Stomach (tissue), 19 donors: ENCODE measurements at places on chromosomes 1 and 21. TPM values are rescaled to one million over a fixed set of nuclear protein-coding genes. Genes with fewer than 3 reads are reported as not detected.

The CYP4A22 gene
- total RNA-seq = not detected

The ATP1A1 gene
- 133 TPM for total RNA-seq

GRCh38 chr1:201739080-201739479 lies 89.9 kb upstream of the IPO9 start:
- DNase-seq = peak; percentile 24
- peak overlapping the region; percentile 76 for H3K27ac ChIP-seq
- H3K27me3 ChIP-seq = no peaks in the 10 kb centered on the region
- peak overlapping the region; percentile 71 for H3K4me3 ChIP-seq

- no peaks in the 10 kb centered on the region for H3K27me3 ChIP-seq
- no peak for DNase-seq
- H3K36me3 ChIP-seq = no peaks in the 10 kb centered on the region
- no peak overlapping the region for H3K27ac ChIP-seq
- H3K4me3 ChIP-seq = no peak overlapping the region
Measured at GRCh38 chr1:66043186-66043585, 250.5 kb downstream of the PDE4B start.

GRCh38 chr1:243731301-243731891 lies 118.6 kb downstream of the AKT3 start:
- no peaks in the 10 kb centered on the region for H3K36me3 ChIP-seq
- H3K4me3 ChIP-seq = no peak overlapping the region
- no peaks in the 10 kb centered on the region for H3K27me3 ChIP-seq
- no peak overlapping the region for H3K27ac ChIP-seq

The LCE6A gene
- not detected for total RNA-seq

The OPRD1 gene
- not detected for total RNA-seq

- peaks cover 5% of the 10 kb centered on the region for H3K4me1 ChIP-seq
- H3K4me3 ChIP-seq = no peak overlapping the region
- H3K36me3 ChIP-seq = no peaks in the 10 kb centered on the region
- no peaks in the 10 kb centered on the region for H3K27me3 ChIP-seq
Measured at GRCh38 chr1:44831516-44831915, 11.5 kb downstream of the PTCH2 start.

GRCh38 chr1:37946703-37947360 lies at the start of gene INPP5B:
INPP5B (minus strand) TSS chr1:37947053; CDS start chr1:37946308, 745 bp downstream.
- no peaks in the 10 kb centered on the region for H3K27me3 ChIP-seq
- DNase-seq = peak; percentile 96
- H3K4me3 ChIP-seq = peak within 1 kb of the TSS; percentile 89
- H3K27ac ChIP-seq = peak within 1 kb of the TSS; percentile 95
- peaks cover 23% of the 10 kb centered on the region for H3K4me1 ChIP-seq

The AIRE gene
- total RNA-seq = not detected

GRCh38 chr1:92838519-92838918 lies 6.7 kb downstream of the RPL5 start:
- peaks cover 100% of the 10 kb centered on the region for H3K36me3 ChIP-seq
- peaks cover 71% of the 10 kb centered on the region for H3K4me1 ChIP-seq
- DNase-seq = no peak
- no peak overlapping the region for H3K4me3 ChIP-seq
- no peak overlapping the region for H3K27ac ChIP-seq

The CAMK1G gene
- total RNA-seq = not detected

DNA sequence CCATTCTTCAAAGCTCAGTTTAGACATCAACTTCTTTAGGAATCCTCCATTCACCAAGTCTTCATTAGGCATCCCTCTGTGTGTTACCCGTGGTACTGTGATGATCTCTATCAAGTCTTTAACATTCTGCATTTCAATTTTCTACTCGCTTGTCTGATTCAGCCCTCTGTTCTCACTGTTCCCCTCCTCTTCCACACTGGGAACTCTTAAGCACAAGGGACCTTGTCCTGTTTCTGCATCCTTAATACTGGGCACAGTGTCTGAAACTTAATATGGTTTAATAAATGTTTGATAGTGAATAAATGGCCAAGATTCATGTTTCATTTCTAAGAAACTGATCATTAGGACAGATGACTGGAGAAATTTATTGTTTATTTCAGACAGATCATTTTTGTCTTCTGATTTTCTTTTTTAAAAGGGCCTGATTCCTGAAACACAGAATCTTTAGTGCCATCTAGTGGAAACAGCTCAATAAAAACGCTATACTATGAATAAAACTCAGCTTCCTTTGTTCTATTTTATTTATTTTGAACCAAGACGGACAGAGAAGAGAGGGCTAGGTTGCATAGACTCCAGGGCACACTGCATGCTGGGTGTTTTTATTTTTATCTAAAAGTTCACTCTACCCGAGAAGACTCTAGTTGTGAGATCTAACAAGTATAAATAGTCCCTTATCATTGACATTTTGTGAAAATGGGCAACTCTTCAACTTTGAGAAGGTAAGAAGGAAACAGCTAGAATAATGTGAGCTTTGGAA lies 7.0 kb upstream of the TRIM45 start:
- no peaks in the 10 kb centered on the region for H3K4me1 ChIP-seq
- no peak for DNase-seq
- H3K27me3 ChIP-seq = no peaks in the 10 kb centered on the region
- no peak overlapping the region for H3K4me3 ChIP-seq

- no peaks in the 10 kb centered on the region for H3K36me3 ChIP-seq
- no peak overlapping the region for H3K27ac ChIP-seq
- H3K4me3 ChIP-seq = no peak overlapping the region
- H3K27me3 ChIP-seq = no peaks in the 10 kb centered on the region
Measured at GRCh38 chr1:212686591-212686990, 13.0 kb downstream of the BATF3 start.

- no peaks in the 10 kb centered on the region for H3K27me3 ChIP-seq
- H3K27ac ChIP-seq = peak overlapping the region; percentile 64
- DNase-seq = peak; percentile 29
- peaks cover 19% of the 10 kb centered on the region for H3K4me1 ChIP-seq
Measured at GRCh38 chr1:89125240-89125912, 538 bp downstream of the GBP2 start.

DNA sequence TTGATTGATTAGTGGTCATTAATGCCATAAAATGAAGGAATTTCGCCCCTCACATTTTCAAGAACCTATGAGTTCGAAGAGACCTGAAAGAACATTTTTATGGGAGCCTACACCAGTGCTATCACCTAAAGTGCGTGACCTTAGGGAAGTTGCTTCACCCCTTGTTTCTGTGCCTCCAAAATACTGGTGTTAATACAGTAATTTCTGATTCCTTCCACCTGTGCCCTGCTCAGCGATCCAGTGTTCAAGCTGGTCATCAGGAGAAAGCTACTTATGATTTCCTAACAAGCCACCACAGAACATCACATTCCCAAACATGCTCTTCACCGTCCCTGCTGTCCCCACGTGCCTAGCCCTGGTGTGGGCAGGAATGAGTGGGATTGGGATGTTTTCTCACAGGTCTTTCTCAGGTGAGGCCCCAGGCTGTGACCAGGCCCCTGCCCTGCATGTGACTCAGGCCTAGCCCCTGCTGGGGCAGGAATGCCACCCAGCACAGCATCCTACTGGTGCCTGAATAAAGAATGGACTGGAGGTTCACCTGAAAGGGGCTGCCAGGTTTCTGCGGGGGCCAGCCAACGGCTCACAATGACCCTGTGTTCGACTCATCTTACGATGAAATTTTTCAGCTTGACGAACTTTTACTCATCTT lies 60.3 kb downstream of the CD247 start:
- H3K4me1 ChIP-seq = peaks cover 15% of the 10 kb centered on the region
- H3K27ac ChIP-seq = no peak overlapping the region
- no peaks in the 10 kb centered on the region for H3K27me3 ChIP-seq
- H3K4me3 ChIP-seq = no peak overlapping the region
- no peak for DNase-seq

The GSTM1 gene
- 69.4 TPM for total RNA-seq

GRCh38 chr1:86871001-86871400 lies 42.9 kb downstream of the SELENOF start:
- no peak for DNase-seq
- H3K27ac ChIP-seq = no peak overlapping the region
- H3K27me3 ChIP-seq = no peaks in the 10 kb centered on the region

The PLEKHA6 gene
- total RNA-seq = 97.9 TPM

DNA sequence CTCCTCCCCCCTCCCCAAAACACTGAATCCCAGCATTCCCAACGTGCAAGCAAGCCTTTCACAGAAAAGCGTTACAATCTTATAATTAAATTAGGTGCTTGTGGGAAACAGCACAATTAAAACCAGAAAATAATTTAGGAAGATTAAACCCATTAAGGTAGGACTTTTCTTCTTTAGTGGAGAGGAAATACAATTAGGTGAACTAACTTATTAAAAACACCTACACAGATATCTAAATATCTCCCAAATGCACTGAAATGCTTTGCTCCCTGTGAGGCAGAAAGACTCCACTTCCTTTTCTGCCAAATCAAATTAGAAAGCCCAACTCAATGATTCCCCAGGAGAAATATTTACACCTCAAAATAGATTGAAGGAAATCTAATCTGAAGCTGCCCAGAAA lies 60.9 kb upstream of the ETS2 start:
- H3K27ac ChIP-seq = no peak overlapping the region
- DNase-seq = no peak
- no peaks in the 10 kb centered on the region for H3K36me3 ChIP-seq
- H3K4me1 ChIP-seq = no peaks in the 10 kb centered on the region

- DNase-seq = no peak
- H3K4me1 ChIP-seq = no peaks in the 10 kb centered on the region
- no peak overlapping the region for H3K4me3 ChIP-seq
- no peaks in the 10 kb centered on the region for H3K27me3 ChIP-seq
- H3K27ac ChIP-seq = no peak overlapping the region
Measured at GRCh38 chr1:170307426-170307825, 161.7 kb downstream of the NTMT2 start.

The PLA2G2A gene
- 18.5 TPM for total RNA-seq

The ASPM gene
- 4.6 TPM for total RNA-seq

DNA sequence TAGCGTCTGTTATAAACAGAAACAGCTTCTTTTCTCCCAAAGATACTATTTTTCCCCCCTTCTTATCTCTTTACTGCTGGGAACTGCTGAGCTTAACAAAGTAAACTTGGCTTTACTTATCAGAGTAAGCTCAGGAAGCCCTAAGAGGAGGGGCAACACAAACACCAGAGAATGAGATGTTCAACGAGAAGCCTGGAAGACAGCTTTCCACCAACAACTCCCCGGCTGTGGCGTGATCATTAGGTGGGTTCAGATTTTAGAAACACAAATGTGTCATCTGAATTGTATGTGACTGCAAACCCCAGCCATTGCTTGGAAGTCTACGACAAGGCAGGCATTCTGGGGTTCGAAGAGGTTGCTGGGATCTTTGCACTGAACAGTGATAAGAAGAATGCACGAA lies 181.2 kb upstream of the ESRRG start:
- H3K27ac ChIP-seq = no peak overlapping the region
- H3K4me3 ChIP-seq = no peak overlapping the region
- H3K4me1 ChIP-seq = peaks cover 29% of the 10 kb centered on the region
- H3K27me3 ChIP-seq = no peaks in the 10 kb centered on the region
- H3K36me3 ChIP-seq = no peaks in the 10 kb centered on the region

GRCh38 chr1:7640350-7640749 lies 130.7 kb upstream of the VAMP3 start:
- H3K4me3 ChIP-seq = no peak overlapping the region
- no peaks in the 10 kb centered on the region for H3K27me3 ChIP-seq
- H3K27ac ChIP-seq = no peak overlapping the region
- no peaks in the 10 kb centered on the region for H3K36me3 ChIP-seq
- no peak for DNase-seq
- peaks cover 4% of the 10 kb centered on the region for H3K4me1 ChIP-seq

DNA sequence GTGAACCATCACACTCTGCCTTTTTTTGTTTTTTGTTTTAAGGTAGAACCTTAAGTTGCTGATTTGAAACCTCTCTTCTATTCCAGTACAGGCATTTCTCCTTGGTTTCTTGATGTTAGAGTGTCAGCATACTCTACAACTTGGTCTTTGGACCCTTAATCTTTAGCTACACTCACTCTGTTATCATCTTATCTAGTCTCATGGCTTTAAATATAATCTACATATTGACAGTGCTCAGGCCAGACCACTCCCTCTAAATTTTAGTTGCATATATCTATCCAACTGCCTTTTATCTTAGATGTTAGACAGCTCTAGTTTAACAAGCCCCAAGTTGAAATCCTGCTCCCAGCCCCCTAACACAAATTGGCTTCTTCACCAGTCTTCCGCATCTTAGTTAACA lies 22.1 kb downstream of the NME7 start:
- H3K27ac ChIP-seq = no peak overlapping the region
- no peaks in the 10 kb centered on the region for H3K4me1 ChIP-seq
- no peak overlapping the region for H3K4me3 ChIP-seq
- no peaks in the 10 kb centered on the region for H3K36me3 ChIP-seq
- H3K27me3 ChIP-seq = no peaks in the 10 kb centered on the region
- no peak for DNase-seq

DNA sequence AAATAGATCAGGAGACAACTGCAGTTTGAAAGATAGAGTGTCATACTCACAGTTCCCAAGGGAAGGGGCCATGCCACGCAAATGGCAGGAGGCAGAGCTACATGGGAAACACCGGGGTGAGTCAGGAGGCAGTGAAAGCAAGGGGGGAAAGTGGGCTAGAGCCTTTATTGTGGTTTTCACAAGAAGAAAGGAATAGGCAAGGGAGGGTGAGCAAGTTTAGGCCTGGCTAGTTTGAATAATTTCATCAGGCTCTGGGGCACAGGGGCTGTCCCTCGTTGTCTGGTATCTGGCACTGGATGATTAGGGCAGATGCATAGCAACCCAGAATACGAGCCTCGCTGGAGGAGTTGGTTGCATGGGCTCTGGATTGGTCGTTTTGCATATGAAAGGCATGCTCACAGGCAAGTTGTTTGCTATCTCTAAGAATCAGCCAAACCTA lies 17.0 kb upstream of the ITLN2 start:
- H3K4me3 ChIP-seq = no peak overlapping the region
- no peaks in the 10 kb centered on the region for H3K27me3 ChIP-seq
- no peak for DNase-seq
- no peaks in the 10 kb centered on the region for H3K4me1 ChIP-seq

DNA sequence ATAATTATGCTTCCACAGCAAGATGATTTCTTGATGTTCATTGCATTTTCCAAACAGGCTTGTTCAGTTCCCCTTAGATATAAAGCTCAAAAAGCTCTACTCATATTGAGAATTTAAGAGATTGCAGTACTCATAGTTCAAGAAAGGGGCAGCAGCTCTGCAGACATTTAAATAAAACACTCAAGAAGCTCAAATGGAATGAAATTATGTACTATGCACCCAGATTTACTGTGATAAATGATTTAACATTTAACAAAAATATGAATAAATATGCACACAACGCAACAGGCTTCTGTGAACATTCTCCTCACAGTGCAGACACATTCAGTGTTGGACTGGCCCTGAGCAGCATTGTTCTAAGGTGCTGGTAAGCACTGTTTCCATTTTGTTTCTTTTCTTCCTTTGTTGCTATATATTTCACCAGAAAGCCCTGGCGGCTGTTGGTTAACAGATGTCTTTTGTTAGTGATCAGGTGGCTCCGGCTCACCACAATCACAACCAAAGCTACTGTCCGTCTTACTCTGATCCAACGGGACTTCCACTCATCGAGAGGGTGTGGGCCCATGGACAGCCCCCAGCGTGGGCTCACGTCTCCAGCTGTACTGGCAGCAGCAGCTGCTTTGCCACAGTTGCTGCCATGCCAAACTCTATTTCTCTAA lies 1440.3 kb downstream of the NCAM2 start:
- no peaks in the 10 kb centered on the region for H3K36me3 ChIP-seq
- H3K27ac ChIP-seq = no peak overlapping the region
- H3K4me1 ChIP-seq = no peaks in the 10 kb centered on the region
- no peak for DNase-seq
- no peak overlapping the region for H3K4me3 ChIP-seq

- no peaks in the 10 kb centered on the region for H3K36me3 ChIP-seq
- H3K27ac ChIP-seq = no peak overlapping the region
- no peaks in the 10 kb centered on the region for H3K27me3 ChIP-seq
- peak; percentile 13 for DNase-seq
- H3K4me1 ChIP-seq = peaks cover 5% of the 10 kb centered on the region
Measured at GRCh38 chr1:36212782-36213181, 11.5 kb upstream of the THRAP3 start.
